Activated naive CD4-positive, alpha-beta T cell treated with anti-CD3 and anti-CD28 coated beads, Interleukin-2, amount 10 ng/mL, durations not matched to agents 5 hours and 36 hours (primary cell): ENCODE measurements at places on chromosomes 2 and 18. TPM values are rescaled to one million over a fixed set of nuclear protein-coding genes. Genes with fewer than 3 reads are reported as not detected.

Gene COPS7B
- 40.8 TPM for total RNA-seq

Gene MSH2
- 37.3 TPM for total RNA-seq

Gene LOXHD1
- total RNA-seq: 0.13 TPM

Gene LIPG
- total RNA-seq: 0.39 TPM

Gene HOXD12
- total RNA-seq: not detected
